ENCODE measurements at places on chromosomes 2 and 18.

DNA sequence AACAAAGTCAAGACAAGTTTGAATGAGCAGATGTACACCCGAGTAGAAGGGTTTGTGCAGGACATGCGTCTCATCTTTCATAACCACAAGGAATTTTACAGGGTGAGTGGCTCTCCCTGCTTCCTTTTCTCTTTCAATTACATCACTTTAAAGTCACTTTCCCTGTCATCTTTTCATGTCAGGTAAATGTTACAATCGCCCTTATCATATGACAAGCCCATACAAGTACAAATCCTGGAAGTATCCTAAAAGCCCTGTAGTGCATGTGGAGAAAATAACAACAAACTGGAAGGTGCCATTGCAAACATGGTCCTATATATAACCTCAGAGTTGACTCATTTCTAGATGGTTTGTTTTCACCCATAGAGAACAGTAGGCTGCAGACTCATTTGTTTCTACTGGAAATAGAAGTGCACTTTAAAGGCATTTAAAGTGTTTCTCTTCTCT lies 126.0 kb downstream of the SP100 start:
- no peak for DNase-seq

GRCh38 chr2:56531668-56532420 lies 348.1 kb downstream of the CCDC85A start:
- no peak for DNase-seq

DNA sequence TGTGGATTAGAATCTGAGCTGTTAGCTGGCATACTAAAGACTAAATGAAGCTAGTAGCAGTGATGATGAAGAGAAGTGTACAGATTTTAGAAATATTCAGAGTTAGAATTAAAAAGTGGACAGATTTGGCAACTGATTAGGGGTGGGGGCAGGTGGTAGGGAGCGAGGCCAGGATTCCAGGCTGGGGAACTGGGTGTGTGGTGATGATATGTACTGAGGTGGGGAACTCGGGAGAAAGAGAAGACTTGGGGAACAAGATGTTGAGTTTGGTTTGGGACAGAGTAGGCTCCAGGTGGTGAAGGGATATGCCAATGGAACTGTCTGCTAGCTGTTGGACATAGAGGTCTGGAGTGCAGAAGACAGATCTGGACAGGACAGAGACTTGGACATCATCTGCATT lies 9.2 kb upstream of the CYP26B1 start:
- DNase-seq = no peak

- no peak for DNase-seq
These were observed 116.0 kb downstream of the ABCA12 start for GRCh38 chr2:215022418-215022817.

DNA sequence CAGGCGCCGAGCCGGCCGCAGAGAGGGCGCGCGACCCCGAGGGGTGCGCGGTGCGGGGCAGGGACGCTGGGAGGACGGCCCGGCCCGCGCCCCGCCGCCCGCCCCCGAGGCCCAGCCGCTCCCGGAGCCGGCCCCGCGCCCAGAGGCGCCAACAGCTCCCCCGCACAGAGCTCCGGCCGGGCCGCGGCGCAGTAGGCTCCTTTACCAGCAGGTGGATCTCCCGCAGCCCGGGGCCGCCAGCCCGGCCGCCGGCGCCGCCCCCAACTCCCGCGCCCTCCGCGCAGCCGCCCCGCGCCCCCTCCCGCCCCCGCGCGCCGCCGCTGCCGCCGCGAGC lies 258 bp downstream of the MGAT4A start:
- DNase-seq = no peak

GRCh38 chr2:223587301-223587700 lies 14.9 kb downstream of the SCG2 start:
- no peak for DNase-seq

DNA sequence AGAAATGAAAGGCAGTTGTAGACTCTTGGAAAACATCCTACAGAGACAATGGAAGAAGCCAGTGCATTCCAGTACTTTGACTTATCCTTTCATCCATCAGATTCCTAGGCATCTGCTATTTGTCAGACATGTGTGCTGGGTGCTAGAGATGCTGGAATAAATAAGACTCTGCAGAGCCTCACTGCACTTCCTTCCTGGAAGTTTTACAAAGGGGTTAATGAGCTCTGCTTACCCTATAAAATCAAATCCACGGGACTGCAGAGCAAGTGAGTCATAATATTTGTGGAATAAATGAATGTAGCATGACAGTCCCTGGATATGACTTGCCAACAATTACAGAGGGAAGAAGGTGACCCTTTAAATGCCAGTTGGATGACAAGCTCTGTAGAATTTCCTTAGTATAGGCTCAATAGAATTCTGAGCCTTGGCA lies 52.7 kb upstream of the NPAS2 start:
- DNase-seq = no peak

DNA sequence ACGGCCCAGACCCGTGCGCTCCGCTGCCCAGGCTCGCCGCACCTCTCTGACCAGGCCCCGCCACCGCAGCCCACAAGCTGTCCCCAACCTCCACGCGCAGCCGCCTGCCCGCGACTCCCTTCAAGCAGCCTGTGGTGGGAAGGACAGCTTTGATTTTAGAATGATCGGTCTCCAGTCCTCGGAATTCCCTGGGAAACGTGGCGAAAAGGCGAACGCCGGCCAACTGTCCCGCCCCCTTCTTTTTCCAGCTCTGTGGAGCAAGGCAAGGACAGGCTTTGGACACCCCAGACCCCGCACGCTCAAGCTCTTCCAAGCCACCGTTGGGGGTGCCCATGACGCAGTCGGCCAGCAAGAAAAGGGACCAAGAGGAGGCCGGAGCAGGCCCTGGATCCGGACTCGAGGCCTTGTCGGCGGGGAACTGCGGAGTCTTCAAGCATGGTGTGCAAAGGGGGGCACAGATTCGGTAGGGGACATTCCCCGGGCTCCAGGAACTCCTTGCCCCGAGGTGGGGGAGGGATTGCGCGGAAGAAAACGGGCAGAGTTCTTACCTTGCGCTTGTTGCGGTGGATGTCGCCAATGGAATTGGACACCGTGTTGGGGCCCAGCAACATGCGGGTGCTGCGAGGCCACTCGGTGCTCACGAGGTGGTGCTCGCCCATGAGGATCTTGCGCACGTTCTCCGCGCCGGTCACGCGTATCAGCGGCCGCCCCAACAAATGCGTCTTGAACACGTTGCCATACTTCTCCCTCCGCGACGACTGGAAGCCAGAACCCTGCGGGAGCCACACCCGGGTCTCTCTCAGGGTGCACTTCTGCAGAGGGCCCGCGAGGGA lies 4.0 kb downstream of the CYP26B1 start:
- DNase-seq = no peak

DNA sequence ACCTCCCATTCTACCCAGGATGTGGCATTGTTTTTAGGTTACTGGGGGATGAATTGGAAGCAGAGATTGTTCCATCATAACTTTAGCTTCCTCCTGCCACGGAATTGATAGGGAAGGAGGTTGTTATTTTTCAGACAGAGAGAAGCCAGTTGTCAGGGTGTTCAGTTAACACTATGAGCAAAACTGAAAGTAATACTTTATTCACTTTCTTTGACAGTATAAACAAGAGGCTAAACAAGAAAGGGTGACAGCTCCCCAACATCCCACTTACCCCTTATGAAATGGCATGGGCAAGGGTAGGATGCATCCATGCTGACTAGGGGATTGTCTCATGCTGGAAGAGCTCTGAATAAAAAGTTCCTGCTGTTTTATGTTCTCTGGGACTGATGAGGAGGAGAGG lies 36.4 kb upstream of the GAREM1 start:
- no peak for DNase-seq

- no peak for DNase-seq
These were observed 250.2 kb upstream of the RAB12 start for GRCh38 chr18:8359076-8359475.

- DNase-seq = no peak
These were observed 265.7 kb upstream of the HS6ST1 start for GRCh38 chr2:128584296-128584890.

- DNase-seq = no peak
These were observed 108.8 kb downstream of the RTN4 start for GRCh38 chr2:54941248-54941984.

GRCh38 chr2:197264332-197264731 lies 46.2 kb downstream of the ANKRD44 start:
- DNase-seq = no peak

DNA sequence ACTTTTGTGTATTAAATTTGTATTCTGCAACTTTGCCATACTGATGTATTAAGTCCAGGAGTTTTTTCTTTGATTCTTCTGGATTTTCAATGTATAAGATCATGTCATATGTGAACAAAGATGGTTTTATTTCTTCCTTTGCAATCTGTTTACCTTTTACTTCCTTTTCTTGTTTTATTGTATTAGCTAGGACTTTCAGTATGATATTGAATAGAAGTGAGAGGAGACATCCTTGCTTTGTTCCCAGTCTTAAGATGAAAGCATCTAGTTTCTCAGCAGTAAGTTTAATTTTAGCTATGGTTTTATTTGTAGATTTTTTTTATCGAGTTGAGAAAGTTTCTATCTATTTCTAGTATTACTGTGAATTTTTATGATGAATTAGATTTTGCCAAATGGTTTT lies 25.5 kb downstream of the VRK2 start:
- no peak for DNase-seq

DNA sequence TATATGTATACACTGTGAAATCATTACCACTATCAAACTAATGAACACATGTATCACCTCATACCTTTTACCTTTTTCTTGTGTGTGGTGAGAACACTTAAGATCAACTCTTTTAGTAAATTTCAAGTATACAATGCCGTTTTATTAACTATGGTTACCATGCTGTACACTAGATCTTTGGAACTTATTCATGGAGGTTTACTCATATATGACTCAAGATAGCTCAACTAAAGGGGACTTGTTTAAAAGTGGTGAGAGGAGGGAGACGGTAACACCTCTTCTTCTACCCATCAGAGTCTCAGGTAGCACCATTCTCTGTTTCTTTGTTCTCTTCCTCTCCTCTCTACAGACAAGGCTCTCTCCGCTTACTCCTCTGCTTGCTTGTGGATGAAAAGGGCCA lies 36.1 kb upstream of the TMEM178A start:
- no peak for DNase-seq

DNA sequence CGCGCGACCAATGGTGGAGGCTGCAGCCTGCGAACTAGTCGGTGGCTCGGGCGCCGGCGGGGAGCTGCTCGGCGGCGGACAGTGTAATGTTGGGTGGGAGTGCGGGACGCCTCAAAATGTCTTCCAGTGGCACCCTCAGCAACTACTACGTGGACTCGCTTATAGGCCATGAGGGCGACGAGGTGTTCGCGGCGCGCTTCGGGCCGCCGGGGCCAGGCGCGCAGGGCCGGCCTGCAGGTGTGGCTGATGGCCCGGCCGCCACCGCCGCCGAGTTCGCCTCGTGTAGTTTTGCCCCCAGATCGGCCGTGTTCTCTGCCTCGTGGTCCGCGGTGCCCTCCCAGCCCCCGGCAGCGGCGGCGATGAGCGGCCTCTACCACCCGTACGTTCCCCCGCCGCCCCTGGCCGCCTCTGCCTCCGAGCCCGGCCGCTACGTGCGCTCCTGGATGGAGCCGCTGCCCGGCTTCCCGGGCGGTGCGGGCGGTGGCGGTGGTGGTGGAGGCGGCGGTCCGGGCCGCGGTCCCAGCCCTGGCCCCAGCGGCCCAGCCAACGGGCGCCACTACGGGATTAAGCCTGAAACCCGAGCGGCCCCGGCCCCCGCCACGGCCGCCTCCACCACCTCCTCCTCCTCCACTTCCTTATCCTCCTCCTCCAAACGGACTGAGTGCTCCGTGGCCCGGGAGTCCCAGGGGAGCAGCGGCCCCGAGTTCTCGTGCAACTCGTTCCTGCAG lies at the start of gene HOXD9:
Gene HOXD9, plus strand, starts transcription at position 37 of the 728 bp plus-strand sequence. Its CDS starts 50 bp downstream, at position 87.
- no peak for DNase-seq

DNA sequence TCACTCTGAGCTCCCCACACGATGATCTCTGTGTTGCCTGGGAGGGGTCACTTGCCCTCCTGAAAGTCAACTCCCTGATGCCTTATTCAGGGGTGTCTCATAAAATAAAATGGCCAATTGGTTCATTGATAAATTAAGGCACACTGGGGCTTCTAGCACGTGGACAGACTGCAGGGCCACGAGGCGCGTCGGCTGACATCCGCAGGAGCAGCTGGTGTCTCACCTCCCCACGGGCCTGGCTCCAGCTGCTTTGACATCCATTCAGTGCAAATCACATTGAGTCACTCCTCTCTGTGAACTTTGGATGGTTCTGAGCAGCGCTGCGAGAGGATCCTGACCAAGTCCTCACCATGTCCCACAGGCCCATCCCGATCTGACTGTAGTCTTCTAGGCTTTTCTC lies 4.6 kb upstream of the ST8SIA3 start:
- no peak for DNase-seq

DNA sequence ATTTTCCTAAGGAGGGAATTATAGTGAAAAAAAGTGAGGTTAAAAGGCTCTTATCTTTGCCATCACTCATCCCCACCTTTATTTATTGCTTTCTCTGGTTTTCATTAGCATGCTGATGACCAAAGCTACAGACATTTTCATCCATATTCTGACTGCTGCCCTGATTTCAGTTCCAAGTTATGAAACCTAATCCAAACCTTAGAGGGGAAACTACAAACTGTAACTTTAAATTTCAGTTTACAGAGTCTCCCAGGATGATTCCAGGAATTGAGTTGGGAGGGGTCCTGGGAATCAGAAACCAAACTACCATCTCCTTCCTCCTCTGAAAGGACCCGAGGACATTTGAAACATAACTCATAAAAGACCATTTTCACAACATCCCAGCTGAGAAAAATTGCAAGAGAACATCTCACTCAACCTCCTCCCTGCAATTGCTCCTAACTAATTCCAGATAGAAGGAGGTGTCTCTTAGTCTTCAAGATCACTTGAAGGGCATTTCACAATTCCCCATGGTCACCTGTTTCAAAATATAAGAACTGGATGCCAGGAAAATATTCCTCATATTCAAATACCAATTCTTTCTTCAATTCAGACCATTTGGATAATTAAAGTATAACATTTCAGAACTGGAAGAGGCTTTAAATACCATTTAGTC lies 520.6 kb downstream of the TNS1 start:
- DNase-seq = no peak

GRCh38 chr2:134375935-134376334 lies 122.1 kb downstream of the MGAT5 start:
- no peak for DNase-seq

GRCh38 chr2:146844226-146844990 lies 1000.4 kb upstream of the ACVR2A start:
- no peak for DNase-seq

DNA sequence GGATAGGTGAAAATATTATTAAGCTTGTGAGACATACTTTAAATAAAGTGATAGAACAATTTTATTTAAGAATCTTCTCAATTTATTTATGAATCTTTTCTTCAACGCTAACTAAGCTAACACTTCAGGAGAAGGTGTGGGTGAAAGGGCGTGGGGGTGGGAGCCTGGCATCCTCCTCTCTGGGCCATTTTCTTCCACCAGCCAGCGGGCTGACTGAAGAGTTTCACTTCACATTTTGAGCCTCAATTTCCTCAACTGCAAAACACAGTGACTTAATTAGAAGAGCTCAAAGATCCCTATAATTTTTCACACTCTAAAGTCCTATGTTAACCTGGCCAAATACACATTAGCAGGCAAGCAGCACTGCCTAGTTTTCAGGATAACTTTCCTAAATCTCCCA lies 94.8 kb downstream of the FTCDNL1 start:
- DNase-seq = no peak

- no peak for DNase-seq
These were observed 150.5 kb downstream of the EN1 start for GRCh38 chr2:118696786-118697465.

GRCh38 chr2:22336414-22336813 lies 1048.6 kb upstream of the KLHL29 start:
- no peak for DNase-seq

- no peak for DNase-seq
These were observed 267.3 kb downstream of the MTX2 start for GRCh38 chr2:176536439-176537133.
